Stimulated activated CD8-positive, alpha-beta memory T cell treated with anti-CD3 and anti-CD28 coated beads, Interleukin-4, amount 100 ng/mL, for 4 hours (primary cell): ENCODE measurements at places on chromosomes 5 and 9.

DNA sequence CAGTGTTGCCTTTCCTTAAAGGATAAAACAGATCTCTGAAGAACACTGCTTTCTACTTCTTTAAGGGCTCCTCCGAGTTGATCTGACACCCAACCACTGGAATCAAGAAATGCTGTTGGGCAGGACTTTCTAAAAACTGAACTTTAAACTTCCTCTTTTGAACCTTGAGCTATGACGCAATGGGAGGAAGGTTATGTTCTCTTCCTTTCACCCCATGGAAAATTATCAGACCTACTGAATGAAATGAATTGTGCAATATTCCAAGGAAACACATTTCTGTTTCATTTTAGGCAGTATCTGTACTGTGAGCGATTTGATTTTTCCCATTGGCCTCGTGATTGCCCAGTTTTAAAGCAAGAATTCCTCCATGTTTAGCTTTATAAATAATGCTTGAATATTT, 206.0 kb upstream of the PRR16 start:
- DNase-seq, result no peak

DNA sequence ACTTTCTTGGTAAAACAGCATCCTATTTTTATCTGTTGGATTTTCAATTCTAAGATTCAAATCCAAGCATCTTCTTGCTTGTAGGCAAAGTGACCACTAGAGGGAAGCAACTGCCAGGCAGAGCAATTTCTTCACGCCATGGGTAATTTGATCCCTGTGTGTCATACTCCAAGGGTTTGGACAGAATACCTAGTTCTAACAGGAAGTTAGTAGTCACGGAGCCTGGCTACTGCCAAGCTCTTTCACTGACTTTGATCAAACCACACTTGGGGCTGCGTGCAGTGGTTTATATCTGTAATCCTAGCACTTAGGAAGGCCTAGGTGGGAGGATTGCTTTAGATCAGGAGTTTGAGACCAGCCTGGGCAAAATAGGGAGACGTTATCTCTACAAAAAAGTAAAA, 473.6 kb upstream of the TNC start:
- no peak for DNase-seq

DNA sequence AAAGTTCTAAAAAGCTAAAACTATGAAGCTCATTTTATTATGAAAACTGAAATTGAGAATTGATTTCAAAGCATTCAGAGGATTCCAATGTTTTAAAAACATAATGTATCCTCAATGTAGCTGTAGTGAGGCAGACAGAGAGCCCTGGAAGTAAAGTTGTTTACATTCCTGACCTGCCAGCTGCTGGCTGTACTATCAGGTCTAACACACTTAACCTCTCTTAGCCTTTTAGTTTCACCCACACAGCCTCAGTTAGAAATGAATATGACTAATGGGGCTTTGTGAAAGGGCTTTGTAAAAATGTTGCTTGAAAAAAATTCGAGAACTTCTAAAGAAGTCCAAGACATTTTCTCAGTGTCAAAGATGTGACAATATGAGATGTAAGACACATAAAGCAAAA, 122.6 kb downstream of the FBXL17 start:
- no peak for DNase-seq

DNA sequence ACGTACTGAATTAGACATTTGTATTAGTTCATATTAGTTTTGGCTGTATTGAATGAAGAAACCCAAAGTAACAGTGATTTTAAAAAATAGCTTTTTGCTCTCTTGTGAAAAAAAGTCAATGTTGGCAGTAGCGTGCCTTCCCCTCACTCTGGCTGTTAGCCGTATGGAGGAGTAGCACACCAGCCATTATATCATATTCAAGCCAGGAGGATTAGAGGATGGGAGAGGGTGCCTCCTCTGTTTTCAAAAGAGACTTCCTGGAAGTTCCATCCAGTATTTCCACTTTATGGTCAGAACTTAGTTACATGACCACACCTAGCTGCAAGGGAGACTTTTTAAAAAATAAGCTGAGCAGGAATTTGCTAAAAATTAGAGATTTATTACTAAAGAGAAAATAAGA, 41.2 kb downstream of the GPR21 start:
- DNase-seq, result no peak

DNA sequence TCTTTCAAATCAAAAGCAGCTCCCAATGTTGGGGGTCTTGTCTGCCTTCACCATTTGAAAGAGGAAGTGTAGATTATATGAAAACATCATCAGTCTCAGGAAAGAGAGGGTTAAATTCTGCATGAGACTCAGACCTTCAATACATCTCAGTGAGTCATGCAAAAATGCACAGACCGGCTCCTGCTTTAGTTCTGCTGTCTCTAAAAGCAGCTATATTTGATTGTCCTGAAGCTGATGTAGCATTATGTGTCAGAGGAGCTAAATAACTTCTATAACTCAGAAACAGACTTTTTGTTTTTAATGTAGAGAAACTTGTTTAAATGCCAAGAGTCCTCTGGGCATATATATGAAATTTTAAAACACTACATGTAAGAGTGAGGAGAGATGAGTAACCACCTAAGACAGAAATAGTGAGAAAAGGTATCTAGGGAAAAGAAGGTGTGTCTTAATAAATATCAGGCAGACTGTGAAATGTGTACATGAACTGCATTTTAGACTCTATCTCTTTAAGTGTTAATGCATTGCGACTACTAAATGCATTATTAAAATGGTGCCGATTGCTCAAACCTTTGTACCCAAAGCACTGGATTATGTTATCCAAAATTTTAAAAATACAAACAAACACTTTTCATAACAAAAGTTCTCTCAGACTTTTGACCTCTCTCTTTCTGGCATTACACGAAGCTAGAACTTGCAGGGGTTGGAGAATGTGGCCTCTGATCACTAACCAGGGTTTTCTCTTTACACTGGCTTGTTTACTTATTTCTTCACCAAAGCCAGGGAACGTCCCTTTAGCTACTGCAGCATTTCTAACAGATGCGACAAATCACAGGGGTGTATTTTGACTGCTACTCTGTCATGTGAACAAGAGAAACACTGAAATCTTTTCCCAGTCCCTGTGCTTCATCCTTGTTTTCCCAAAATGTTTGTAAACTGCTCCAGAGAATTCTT, 302.3 kb downstream of the ARL15 start:
- no peak for DNase-seq

- no peak for DNase-seq
These were observed 389.1 kb downstream of the ADGRV1 start for GRCh38 chr5:90947667-90948066.

- no peak for DNase-seq
These were observed 85.4 kb downstream of the PJA2 start for GRCh38 chr5:109324351-109324750.

- no peak for DNase-seq
These were observed 4.3 kb downstream of the CACFD1 start for GRCh38 chr9:133463864-133464615.

DNA sequence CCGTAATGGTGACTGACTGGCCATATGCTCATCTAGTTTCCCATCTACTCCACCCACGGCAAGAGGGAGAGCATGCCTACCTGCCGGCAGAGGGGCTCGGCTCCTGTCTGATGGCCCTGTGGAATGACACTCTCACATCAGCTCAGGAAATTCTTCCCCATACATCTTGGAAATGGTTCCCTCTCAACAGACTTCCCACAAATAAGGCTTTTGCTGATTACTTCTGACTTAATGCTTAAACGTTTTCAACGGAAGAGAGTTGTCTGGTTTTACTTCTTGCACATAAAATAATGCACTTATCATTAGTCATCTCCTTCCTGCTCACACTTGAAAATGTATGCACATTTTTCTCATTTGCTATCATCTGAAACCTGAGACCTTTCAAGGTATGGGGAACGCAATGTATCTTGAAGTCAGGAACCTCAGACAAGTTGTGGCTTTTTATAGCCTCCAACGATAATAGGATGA, 129.5 kb downstream of the TTLL11 start:
- DNase-seq, result no peak

DNA sequence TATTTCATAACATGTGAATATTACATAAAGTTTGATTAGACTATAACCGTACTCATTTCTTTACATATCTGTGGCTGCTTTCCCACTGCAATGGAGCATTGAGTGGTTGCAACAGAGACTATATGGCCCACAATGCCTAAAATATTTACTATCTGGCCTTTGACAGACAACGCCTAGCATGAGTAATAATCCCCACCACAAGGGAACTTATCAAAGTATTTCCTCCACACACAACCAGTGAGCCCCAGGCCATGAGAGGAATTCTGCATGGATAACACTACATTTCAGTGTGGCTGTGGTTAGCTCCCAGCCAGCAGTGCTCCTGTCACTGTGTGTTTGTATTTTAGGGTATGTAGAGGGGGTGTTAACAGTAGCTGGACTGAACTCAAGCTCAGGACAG, 54.8 kb downstream of the FAM81B start:
- DNase-seq, result no peak

DNA sequence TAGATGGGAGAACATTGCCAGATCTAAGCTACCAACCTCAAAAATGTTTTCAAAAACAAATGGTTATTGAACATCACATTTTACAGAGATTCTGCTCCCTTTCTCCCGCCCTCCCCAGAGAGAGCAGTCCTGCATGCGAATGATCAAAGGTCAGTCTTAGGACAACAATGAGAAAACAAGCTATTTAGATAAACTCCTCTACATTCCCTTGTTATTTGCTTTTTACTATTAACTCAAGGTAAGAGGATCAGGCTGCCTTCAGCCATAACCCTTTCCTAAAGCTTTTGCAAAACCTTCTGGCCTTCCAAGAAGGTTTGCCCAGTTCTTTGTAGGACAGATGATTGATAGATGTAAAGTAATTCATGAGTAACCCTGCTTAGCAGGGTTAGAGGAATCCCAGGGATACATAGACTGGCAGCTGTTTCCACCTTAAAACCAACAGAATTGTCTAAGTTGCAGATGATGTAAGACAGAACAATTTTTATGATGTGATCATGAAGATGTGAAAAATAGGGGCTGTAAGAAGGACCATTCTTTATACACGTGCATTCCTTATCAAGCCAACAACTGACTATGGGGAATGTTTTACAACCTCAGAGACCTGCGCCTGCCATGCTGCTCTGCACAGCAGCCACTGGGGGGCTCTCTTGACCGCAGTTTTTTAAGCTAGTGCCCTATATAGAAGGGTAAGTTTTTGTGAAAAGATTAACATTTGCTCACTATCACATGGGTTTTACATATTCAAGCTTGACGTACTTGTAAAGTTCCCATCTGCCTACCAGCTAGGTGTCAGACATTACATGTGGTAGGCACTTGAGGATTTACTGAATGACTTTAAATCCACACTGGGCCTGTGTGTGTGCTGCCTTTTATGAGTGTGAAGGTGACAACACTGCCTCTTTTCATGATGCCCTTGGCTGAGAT, 2.3 kb upstream of the ZNF782 start:
- peak; percentile 43 for DNase-seq

- no peak for DNase-seq
These were observed 15.5 kb downstream of the IRX2 start for GRCh38 chr5:2735996-2736395.

- no peak for DNase-seq
These were observed 1.3 kb downstream of the DNAI1 start for GRCh38 chr9:34459941-34460340.

DNA sequence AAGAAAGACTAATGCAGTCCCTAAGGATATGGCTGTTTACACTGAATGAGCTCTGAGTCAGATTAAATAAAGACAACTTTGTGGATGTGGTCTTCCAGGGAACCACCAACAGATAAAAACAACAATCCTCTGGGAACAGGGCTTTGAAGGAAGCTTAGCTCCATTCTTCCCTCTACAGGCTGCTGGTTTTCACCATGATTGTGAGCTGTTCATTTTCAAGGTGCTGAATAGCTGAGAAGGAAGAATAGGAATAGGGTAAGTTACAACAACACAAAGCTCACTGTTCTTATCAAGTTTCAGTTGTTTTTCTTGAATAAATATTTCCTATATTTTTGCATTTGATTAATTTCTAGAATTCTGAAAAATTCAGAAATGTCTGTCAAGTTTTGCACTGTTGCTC, 25.9 kb upstream of the PTAR1 start:
- no peak for DNase-seq

GRCh38 chr9:122099271-122099869, 6.3 kb upstream of the TTLL11 start:
- peak; percentile 50 for DNase-seq

DNA sequence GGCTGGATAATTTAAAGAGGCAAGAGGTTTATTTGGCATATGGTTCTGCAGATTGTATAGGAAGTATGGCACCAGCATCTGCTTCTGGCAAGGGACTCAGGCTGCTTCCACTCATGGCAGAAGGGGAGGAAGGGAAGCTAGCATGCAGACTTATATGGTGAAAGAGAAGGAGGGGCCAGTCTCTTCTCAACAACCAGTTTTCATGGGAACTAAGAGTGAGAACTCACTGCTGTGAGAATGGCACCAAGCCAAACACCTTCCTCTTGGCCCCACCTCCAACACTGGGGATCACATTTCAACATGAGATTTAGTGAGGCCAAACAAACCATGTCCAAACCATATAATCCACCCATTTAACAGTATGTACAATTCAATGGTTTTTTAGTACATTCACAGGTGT, 113.3 kb upstream of the SHB start:
- DNase-seq, result no peak

GRCh38 chr9:128072144-128073021, 4.4 kb downstream of the SLC25A25 start:
- no peak for DNase-seq

- DNase-seq, result no peak
These were observed 219.2 kb upstream of the PANK3 start for GRCh38 chr5:168798065-168799023.

- DNase-seq, result no peak
These were observed 775.9 kb upstream of the CDH9 start for GRCh38 chr5:27814286-27814685.

GRCh38 chr5:8540317-8540716, 671.4 kb downstream of the MTRR start:
- no peak for DNase-seq

- no peak for DNase-seq
These were observed 2.8 kb downstream of the TMEM171 start for GRCh38 chr5:73122875-73123810.

GRCh38 chr9:127637322-127637847, 25.3 kb downstream of the STXBP1 start:
- no peak for DNase-seq

- no peak for DNase-seq
These were observed 16.8 kb downstream of the GNAQ start for GRCh38 chr9:78014776-78015175.

DNA sequence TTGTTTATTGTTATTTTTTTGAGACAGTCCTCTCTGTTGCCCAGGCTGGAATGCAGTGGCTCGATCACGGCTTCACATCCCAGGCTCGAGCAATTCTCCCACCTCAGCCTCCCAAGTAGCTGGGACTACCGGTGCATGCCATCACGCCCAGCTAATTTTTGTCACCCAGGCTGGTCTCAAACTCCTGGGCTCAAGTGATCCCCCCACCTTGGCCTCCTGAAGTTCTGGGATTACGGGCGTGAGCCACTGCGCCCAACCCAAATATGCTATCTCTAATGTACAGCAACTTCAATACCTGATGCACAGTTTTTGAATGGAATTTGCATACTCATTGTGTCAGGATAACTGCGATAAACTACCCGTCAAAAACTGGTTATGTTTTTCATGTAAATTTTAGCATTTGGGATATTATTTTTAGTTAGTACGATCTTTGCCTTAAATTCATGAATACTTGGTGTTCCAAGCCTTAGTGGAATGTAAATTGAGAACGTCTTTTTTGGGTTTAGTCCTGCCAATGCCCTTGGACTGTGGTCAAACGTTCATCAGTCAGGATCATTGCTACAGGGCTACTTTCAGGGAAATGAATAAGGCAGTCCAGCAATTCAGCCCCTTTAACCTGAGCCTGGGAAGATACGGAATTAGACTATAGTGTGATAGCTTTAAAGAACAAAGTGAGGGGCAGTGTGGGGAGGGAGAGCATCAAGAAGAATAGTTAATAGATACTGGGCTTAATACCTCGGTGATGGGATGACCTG, 4.4 kb downstream of the UGCG start:
- DNase-seq, result no peak
